ENCODE measurements at places on chromosomes 3 and 15.

- peak; percentile 70 for DNase-seq
These were observed 136.5 kb downstream of the ZNF609 start for GRCh38 chr15:64596701-64597476.

- DNase-seq = no peak
These were observed 4.5 kb downstream of the THBS1 start for GRCh38 chr15:39585389-39585841.

DNA sequence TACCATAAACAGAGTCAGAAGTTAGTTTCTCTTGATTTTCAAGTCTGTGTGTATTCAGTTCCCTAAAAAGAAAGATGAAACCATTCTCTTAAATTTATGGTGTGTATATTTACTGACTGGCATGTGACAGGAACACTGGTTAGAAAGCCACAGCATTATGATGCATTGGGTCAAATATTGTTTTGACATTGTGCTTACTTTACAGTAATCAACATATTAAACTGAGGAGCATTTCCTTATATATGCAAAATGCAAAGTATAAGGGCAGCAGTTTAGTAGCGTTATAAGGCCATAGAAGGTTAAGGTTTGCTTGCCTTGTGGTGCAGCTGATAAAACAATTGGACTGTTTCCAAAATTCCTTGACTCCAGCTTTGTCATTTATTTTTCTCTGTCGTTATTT lies 72.9 kb downstream of the EPHA3 start:
- peak; percentile 70 for DNase-seq

DNA sequence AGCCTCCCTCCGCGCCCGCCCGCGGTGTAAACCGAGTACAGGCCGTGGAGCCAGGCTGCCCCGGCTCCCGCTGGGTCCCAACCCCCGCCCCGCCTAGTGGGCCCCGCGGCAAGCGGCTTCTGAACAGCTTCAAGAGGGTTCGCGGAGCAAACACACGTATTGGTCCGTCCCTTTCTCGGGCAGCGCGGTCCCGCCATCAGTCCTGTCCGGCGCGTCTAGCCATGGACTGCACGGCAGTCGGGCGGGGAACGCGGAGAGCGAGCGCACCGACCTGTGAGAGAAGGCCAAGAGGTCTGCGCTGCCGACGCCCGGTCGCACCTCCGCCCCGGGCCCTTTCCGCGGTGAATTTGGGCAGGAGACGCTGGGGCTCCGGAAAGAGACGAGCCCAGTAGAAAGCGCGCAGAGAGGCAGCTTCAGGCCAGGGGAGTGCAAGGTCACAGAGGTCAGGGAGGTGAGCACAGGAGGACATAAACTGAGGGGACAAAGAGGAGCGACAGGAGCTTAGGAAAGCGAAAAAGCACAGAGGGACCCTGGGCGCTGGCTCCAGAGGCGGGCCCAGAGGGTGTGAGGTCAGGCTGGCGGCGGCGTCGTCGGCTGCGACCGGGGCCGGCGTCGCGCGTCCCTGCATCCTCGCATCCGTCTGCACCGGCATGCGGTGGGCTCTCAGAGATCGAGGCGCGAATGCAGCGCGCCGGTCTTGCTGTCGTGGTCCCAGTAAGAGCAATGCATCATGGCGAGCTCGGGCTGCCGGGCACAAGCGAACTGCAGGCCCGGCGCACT lies 1.8 kb downstream of the FOXL2 start:
- no peak for DNase-seq
